ENCODE measurements at places on chromosomes 6 and 20.
A peak's percentile ranks its signal among the peaks of the same experiment; 100 is the strongest.

- no peak for DNase-seq
Measured at GRCh38 chr6:37192666-37193065, 22.7 kb downstream of the PIM1 start.

DNA sequence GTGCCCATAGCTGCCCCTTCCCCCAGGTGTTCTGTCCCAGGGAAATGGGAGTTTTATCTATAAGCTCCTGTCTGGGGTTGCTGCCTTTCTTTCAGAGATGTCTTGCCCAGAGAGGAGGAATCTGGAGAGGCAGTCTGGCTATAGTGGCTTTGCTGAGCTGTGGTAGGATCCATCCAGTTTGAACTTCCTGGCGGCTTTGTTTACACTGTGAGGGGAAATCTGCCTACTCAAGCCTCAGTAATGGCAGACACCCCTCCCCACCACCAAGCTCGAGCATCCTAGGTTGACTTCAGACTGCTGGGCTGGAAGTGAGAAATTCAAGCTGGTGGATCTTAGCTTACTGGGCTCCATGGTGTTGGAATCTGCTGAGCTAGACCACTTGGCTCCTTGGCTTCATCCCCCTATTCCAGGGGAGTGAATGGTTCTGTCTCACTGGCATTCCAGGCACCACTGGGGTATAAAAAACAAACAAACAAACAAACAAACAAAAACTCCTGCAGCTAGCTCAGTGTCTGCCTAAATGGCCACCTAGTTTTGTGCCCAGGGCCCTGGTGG, 24.0 kb downstream of the TNFAIP3 start:
- no peak for DNase-seq

DNA sequence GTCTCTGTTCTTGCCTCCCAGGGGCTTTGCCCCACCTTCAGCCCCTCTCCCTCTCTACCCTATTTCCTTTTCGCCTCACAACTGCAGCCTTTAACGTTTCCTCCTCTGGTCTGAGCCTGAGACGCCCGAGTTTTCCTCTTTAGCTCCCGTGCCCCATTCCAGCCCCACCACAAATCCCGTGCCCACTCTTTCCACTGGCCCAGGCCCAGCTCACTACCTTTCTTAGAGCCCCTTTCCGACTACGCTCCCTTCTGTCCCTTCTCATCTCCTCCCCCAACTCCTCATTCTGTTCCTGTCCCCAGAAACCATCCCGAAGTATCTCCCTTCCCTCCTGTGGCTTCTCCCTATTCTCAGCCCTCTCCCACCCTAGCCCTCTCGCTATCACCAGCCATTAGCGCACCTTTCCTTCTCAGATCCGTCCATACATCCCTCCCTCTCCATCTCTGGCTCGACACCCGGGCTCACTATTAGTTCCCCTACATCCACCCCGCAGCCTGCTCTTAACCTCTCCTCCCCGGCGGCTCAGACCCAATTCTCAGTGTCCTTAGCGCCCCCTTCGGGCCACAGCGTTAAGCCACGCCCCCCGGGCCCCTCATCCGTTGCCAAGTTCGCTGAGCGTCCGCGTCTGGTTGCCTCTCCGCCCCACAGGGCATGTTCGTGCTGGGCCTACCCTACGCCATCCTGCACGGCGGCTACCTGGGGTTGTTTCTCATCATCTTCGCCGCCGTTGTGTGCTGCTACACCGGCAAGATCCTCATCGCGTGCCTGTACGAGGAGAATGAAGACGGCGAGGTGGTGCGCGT, 2.7 kb downstream of the SLC32A1 start:
- peak; percentile 94 for DNase-seq

- no peak for DNase-seq
Measured at GRCh38 chr6:125968493-125968892, 11.9 kb downstream of the HINT3 start.

GRCh38 chr6:74277777-74278186, 581.8 kb downstream of the CD109 start:
- DNase-seq, result no peak

GRCh38 chr6:109313139-109313538, 69.1 kb downstream of the CD164 start:
- no peak for DNase-seq

DNA sequence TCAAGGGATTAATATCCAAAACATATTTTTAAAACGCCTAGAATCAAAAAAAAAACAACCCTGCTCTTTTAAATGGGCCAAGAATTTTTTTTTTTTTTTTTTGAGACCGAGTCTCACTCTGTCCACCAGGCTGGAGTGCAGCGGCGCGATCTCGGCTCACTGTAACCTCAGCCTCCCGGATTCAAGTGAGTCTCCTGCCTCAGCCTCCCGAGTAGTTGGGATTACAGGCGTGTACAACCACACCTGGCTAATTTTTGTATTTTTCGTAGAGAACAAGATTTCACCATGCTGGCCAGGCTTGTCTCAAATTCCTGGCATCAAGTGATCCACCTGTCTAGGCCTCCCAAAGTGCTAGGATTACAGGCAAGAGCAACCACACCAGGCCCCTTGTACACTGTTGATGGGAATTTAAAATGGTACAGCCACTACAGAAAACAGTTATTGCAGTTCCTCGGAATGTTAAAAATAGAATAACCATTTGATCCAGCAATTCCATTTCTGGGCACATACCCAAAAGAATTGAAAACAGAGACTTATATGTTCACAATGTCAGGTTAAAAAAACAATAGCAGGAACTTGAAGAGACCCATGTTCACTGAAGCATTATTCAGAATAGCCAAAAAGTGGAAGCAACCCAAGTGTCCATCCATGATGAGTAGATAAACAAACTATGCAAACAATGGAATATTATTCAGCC, 3.1 kb upstream of the MYL9 start:
- DNase-seq, result no peak

- no peak for DNase-seq
Measured at GRCh38 chr6:16337295-16337975, 99.0 kb downstream of the GMPR start.

- DNase-seq, result no peak
Measured at GRCh38 chr6:161396539-161396938, 122.7 kb upstream of the AGPAT4 start.

- DNase-seq, result no peak
Measured at GRCh38 chr6:125363824-125364165, 62.0 kb upstream of the HDDC2 start.

DNA sequence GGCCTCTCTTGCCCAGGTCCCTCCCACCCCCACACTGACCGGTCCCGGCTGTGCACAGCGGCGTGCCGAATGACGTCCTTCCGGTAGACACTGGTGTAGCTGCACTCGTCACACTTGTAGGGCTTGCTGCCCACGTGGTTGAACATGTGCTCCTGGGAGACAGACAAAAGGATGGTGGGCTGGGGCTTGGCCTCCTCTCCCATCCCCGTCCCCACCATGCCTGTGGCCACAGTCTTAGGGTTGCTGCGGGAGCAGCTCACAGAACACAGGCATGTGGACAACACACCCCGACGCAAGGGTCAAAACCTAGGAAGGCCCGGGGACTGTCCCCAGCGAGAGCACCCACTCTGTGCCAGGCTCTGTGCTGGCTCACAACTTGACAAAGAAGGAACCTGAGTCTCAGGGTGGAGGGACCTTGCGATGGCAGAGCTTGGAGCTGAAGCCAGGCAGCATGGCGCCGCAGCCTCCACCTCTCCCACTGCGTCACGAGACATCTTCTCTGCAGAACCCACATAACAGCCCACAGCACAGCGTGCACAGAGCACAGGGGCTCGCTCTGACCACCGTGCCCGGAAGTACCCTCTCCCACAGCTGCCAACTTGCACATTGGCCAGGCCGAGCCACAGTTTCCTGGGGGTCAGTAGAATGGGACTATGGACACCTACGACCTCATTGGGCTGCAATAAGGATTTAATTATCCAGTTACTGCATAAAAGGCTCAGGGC, 9.8 kb downstream of the ZNF335 start:
- no peak for DNase-seq

DNA sequence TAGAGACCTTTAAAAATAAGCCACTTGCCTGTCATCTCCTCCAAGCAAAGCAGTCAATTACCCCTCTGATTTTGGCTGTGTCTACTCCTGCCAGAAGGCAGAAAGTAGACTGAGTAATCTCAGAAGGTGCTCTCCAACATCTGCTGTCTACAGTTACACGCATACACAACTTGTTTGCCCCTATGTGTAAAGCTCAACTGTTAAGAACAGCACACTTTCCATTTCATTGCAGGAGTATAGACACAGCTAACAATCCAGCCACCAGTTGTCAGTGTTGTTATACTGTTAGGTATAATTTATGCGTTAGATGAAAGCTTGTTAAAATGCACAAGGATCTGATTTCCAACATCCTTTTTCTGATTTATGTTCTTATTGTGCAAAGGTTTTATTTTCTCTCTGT, 88.2 kb downstream of the SAMD3 start:
- no peak for DNase-seq

- DNase-seq, result no peak
Measured at GRCh38 chr6:6074190-6074589, 67.5 kb upstream of the NRN1 start.

GRCh38 chr6:15819226-15819625, 156.4 kb upstream of the DTNBP1 start:
- no peak for DNase-seq

GRCh38 chr6:41306187-41306854, 19.8 kb upstream of the TREM1 start:
- DNase-seq, result peak; percentile 58

DNA sequence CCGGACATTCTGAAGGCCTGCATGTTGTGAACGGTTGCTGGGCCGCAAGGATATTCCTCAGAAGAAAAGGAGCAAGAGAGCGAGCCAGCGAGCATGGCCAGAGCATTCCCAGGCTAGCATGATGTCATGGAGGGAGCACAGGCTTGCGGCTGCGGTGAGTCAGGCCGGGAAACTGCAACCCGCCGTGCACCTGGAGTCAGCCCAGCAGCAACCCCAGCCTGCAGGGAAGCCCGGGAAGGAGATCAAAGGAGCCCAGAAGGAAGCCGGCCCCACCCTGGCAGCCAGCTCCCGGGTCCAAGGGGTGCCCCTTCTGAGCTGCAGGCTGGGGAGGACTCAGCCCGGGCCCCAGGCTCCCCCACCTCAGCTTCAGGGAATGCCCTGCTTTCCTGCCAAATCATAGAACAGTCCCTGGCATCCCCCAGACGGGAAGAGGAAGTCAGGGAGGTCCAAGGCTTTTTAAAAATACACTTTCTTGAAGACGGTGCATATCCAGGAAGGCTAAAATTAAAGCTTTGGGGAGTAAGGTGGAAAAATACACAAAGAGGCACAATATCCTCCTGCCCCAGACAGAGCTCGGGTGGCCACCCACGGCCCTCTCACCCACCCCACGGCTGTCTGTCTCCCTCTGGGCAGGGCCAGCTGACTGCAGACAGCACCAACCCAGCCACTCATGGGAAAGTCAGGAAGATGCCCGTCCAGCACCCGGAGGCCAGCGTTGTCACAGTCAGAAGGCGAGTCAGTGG, 53.7 kb downstream of the BMP7 start:
- peak; percentile 31 for DNase-seq

DNA sequence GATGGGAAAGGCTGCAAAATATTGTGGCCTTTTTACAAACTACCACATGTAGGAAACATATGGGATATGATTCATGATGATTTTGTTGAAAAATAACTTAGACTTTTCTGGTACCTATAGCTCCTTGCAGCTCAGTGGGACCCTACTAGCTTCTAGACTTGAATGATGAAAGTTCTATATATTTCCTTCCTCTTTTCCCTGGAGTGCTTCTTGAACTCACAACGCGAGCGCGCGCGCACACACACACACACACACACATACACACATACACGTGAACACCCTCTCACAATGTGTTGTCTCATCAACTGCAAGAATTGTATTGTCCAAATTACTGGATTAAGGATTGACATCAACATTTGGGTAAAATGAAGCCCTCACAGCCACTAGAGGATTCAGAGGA, 61.9 kb downstream of the TOX2 start:
- DNase-seq, result no peak

DNA sequence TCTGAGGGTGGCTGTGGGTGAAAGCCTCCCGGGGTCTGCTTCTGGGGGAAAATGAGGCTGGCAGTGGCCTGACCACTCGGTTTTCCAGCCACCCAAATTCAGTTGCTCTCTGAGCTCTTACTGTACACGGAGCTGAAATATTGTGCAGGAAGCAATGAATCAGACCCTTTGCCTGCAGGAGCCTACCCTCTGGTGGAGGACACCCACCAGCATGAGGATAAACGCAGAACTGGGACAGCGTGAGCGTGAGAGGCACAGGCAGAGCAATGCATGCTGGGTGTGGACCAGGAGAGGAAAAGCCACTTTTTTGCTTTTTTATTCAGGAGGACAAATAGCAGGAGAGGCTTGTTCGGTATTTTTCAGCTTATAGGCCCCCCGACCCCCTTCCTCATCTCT, 298.0 kb downstream of the QKI start:
- DNase-seq, result no peak

DNA sequence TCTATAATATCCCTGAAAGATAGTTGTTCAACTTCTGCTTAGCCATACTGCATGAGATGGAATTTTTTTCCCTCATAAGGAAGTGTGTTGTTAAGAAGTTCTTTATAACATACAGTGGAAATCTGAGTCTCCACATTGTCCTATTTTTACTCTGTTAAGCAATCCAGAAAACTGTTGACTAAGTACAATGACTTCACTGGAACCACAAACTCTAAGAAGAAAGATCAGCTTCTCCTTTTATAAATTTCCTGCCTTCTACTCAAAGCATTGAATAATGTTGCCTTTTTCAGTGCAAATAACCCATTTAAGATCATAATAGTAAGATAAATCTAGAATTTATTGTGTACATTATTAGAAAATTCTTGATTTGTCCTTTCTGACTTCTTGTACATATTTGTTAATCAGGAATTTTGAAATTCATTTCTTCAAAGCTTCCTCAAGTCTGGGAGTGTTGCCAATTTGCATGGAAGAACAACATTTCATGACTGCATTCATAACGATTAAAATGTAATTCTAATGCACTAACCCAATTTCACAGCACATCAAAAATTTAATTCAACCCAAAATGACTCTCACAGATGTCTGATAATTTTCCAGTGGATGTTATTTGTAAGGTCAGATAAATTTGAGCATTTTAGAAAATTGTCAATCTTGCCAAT, 45.6 kb upstream of the ANKEF1 start:
- no peak for DNase-seq

DNA sequence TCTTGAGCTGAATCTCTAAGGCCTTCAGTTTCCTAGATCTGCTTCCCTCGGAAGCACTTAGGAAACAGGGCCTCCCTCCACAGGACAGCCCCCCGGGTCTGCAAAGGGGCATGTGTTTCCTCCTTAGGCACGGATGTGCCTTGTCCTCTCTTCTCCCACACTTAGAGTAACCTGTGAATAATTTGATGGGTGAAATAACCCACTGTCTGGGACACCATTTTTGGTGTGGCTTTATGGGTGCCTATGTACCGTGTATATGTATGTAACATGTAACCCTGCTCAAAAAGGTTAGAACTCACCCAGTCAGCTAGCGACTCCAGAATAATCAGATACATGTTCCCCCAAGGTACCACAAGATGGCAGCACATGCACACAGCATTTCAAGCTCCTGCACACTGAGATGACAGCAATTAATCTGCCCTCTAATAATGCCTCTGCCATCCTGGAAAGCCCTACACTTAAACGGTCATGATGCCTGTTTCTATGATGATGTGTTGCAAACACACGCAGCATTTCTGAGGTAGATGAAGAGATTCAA, 212.0 kb upstream of the PROKR2 start:
- peak; percentile 69 for DNase-seq
